ENCODE measurements at places on chromosomes 1 and 21.

DNA sequence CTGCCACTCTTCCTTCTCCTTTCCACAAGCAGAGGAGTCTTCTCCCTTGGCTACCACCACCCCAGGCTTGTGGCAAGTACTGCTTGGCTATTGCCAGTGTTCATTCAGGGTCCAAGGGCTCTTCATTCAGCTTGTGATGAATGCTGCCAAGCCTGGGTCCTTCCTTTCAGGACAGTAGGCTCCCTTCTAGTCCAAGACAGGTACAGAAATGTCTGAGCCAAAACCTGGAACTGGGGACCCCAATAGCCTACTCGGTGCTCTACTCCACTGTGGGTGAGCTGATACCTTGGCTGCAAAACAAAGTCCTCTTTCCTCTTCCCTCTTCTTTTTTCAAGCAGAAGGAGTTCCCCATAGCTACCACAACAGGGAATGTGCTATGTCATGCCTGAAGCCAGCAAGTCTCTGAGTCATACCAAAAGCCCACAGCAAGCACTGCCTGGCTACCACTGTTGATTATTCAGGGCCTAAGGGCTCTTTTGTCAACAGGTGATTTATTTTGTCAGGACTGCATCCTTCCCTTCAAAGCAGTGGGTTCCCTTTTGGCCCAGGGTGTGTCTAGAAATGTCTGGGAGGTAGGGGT is 268.9 kb downstream of the HHAT start:
- DNase-seq: no peak

DNA sequence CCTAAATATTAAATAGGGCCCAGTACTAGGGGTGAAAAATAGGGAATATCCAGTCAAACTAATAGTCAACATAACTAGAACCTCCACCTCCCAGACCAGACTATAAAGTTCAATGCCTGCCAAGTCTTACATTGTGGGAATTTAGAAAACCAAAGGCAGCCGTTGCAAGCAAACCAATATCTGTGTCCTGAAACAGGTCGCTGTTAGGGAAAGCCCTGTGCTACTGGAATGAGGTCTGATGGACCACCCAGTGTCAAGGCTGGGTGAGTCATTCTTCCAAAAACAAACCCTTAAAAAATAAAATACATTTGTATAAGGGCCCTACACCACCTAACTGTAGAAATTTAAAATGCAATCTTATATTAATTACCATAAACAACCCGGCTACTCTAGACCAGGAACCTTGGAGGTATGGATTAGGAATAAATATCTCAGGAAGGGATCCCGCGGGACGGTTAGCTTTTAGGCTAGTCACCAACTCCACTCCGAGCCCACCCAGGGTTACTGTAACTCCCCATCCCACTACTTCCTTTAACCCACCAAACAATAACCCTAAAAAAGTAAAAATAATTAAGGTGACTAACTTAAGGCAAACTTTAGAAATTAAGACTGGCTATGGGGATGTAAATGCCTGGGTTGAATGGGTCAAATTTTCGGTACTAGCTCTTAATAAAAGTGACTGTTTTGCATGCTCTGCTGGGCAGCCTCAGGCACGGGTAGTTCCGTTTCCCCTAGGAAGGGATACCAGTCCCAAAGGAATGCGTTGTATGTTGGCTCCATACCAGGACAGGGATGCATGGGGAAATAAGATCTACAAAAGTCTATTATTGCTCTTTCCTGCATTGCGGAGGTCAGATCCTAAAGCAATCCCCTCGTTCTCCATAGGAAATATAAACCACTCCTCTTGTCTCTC is 65.4 kb upstream of the TLR5 start:
- DNase-seq: no peak

DNA sequence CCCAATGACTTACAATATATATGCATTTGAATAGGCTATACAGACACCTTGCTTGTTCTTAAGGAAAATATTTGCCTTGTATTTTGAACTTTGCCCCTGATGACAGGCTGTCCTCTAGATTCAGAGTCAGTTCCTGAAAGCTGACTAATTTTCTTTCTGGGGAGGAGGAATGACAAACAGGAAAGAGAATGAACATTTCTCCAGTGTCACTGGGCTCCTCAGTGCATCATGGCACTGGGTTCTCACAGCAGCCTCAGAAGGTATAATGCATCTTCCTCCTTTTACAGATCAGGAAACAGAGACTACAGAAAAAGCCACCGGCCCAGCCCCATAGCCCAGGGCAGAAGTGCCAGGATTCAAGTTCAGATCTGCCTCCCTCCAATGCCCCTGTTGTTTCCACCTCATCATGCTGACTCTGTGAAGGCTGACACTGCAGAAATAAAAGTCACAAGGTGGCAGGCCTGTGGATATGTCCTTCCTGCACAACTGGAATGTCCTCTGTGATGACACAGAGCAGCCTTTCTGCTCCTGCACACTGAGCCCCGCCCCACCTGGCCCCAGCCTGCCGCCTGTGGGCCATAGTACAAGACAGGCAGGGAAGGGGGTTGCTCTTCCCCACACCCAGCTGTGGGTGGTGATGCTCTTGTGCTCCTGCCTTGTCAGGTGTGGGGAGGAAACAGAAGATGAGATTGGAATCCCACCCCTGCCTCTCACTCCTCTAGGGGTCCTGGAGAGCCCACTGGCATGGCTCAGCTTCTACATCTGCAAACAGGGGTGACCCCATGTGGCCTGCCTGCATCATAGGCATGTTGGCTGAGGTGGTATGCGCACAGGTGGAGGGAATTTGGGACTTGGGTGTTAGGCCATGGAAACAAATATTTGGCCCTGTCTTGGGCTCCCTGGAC is 6.4 kb downstream of the TTC22 start:
- no peak for DNase-seq

DNA sequence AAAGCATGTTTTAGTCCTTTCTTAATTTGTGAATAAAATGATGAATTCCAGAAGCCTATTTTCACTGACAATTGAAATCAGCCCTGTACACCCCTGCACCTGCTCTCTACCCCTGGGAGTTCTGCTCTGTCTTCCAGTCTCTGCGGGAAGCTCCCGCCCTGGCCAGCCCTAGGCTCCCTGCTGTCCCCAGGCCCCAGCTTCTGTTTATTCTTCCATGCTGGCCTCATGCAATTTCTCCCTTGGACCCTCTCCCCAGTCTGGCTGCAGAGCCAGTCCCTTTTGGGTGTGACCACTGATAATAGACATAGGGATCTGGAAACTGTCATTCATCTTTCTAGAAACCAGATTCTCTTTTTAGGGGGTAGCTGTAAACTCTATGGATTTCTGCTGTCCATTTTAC is 258.6 kb downstream of the GRIK3 start:
- DNase-seq: no peak

DNA sequence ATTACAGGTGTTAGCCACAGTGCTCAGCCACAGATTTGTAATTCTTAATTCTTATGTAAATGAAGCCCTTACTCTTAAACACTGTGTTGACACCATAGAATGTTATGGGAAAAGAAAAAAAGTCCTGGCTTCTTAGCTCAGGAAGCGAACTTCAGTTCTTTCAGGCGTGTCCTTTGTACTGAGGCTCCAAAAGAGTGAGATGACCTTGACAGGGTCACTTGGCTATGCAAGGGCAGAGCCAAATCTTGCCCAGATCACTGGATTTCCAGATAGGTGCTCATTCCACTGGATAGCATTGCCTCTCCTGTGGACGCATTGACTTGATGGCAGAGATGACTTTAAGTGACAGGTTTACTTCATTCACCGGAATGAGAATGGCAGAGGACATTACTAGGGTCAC is 4.8 kb downstream of the NFYC start:
- no peak for DNase-seq

- no peak for DNase-seq
Measured at GRCh38 chr1:178121883-178122282, 28.0 kb downstream of the RASAL2 start.

DNA sequence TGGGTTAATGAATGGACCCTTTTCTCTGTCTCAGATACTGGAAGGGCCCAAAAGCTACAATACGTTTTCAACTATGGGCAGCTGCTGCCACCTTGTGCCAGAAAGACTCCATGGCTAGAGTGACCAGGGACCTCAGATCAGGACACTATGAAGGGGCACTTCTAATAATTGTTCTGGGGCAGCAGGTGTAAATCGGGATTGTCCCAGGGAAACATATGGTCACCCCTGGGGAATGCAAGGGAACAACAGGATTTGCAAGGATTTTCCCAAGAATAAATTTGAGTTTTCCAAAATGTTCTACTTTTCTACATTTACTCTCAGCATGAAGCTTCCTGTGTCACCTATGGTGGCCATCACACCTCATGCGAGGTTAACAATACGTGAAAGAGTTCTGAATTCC is 12.0 kb upstream of the FCAMR start:
- DNase-seq: no peak

- DNase-seq: no peak
Measured at GRCh38 chr1:145937436-145937835, 10.2 kb upstream of the RBM8A start.

- DNase-seq: no peak
Measured at GRCh38 chr1:70737125-70737524, 310.5 kb downstream of the PTGER3 start.

GRCh38 chr1:65079941-65080340 is 68.1 kb upstream of the AK4 start:
- DNase-seq: no peak

GRCh38 chr1:209010475-209011230 is 572.9 kb upstream of the CAMK1G start:
- no peak for DNase-seq

- no peak for DNase-seq
Measured at GRCh38 chr21:42931560-42932235, 6.3 kb upstream of the ERVH48-1 start.

DNA sequence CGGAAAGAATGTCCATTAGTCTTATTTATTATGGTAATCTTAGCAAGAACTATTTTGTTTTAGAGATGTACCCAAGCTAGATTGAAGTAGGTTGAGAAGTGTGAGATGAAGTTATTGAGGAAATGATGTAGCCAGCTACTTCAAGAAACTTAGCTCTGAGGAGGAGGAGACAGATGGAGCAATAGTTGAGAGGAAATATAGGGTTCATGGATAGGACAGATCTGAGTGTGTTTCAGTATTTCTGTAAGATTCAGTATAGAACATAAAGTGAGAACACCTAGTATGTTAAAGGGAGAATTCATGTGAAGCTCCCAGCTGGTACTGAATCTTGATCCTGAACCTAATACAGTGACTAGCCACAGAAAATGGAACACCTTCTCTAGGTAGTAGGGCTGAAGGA is 28.9 kb downstream of the TSNAX start:
- no peak for DNase-seq

- no peak for DNase-seq
Measured at GRCh38 chr1:51025374-51025773, 55.3 kb downstream of the CDKN2C start.

GRCh38 chr1:186680245-186681061 is at the start of gene PTGS2:
PTGS2 (minus strand) TSS chr1:186680423; CDS start chr1:186680290, 133 bp downstream.
- peak; percentile 45 for DNase-seq

DNA sequence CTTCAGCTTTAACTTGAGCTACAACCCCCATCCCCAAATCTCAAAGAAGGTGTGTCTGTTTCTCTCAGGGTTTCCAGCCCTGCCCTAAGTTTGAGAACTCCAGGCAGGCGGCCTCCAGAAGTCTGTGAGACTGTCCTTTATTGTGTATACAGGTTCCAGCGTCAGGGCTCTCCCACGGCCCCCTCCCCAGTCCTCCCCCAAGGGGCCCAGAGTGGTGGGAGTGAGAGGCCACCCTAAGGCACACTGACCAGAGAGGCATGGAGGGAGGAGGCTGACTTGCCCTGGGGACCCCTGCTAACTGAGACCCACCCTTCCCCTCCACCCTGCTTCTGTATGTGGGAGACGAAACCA is 4.0 kb downstream of the HSPB7 start:
- DNase-seq: no peak

- no peak for DNase-seq
Measured at GRCh38 chr1:203548892-203549291, 54.9 kb downstream of the OPTC start.

DNA sequence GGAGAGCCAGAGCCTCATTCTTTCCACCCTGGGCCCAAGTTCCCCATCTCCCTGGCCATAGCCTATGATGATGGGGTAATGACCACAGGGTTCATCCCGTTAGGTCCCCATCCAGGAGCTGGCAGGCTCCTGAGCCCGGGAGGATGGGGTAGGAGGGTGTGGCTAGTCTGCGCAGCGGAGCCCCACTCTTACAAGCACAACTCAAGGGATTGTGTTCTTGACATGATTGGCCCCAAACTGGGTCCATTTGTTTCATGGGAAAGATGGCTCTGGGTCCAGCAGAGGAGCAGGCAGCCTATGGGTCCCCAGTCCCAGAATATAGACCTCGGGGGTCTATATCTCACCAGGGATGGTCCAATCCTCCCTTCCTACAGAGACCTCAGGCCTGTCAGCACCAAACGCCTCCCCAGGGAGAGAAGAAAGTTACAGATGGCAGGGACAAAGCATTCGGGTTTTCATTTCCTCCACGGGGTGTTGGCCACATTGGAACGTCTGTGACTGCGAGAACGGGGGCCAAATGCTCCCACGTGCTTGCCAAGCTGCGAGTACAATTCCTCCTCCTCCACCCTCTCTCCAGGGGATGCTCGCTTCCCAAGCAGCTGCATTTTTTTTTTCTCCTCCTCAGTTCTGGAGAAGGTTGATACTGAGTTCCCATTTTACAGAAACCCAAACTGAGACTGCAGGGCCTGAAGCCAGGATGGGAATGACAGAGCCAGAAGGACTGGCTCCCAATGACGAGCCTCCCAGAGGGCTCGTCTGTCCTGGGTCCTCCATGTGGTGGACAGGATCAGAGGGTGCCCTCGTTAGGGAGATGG is 71.0 kb downstream of the DHRS3 start:
- DNase-seq: no peak

DNA sequence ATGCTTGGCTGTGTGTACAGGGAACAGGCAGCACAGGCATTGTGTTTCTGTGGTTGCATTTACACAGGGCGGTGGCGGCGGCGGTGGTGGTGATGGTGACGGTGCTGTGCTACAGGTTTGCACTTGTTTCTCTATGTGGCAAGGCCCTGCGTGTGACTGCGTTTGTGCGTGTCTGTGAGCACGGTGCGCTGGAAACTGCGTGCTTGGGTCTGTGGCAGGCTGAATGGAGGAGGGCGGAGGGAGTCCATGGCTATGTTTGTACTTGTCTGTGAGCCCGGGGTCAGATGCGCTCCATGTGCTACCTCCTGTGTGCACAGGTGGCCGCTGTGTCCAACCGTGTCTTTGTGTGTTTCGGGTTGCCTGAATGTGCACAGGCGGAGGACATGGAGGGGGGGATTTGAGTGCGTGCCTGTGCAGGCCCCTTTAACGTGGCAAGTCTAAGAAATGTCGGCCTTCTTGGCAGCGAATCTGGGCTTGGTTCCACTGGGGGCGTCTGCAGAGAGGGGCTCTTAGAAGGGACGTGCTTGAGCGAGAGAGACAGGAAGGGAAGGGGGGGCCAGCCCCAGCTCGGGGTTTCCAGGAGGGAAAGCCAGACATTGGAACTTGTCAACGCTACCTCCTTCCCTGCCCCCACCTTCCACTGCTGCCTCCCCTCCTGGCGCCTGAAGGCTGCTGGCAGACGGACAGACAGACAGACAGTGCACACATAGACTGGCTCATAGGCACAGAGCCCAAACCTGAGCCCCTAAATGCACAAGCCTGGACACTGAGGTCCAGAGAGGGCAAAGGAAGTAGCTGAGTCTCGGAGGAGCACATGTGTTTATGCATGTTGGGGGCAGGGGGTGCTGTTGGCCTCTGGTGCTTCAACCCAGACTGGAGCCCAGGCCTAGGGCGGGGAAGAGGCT is 32.7 kb upstream of the WASF2 start:
- DNase-seq: no peak
